Stimulated activated CD4-positive, alpha-beta T cell treated with anti-CD3 and anti-CD28 coated beads, Interleukin-12 subunit alpha, Interleukin-12 subunit beta, amount 100 ng/mL, for 24 hours (primary cell): ENCODE measurements at places on chromosomes 13 and 19.

- no peak for DNase-seq
Measured at GRCh38 chr19:50460161-50460765, 16.0 kb upstream of the EMC10 start.

DNA sequence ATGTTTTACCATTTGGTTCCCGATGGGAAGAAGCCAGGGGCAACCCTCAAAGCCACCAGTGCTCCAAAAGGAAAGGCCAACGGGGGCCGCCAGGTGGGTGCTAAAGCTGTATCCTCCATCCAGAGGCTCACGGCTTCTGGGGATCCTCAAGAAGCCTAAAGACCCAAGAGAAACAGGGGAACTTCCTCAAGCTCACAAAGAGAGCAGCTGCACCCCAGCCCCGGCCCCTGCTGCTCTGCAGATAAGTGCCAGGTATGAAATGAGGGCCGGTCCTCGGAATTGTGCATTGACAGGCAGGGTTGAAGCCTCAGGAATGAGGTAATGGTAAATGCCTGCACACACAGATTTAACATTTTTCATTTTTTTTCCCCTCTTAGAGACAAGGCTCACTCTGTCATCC is 8.0 kb upstream of the POP4 start:
- DNase-seq: no peak

DNA sequence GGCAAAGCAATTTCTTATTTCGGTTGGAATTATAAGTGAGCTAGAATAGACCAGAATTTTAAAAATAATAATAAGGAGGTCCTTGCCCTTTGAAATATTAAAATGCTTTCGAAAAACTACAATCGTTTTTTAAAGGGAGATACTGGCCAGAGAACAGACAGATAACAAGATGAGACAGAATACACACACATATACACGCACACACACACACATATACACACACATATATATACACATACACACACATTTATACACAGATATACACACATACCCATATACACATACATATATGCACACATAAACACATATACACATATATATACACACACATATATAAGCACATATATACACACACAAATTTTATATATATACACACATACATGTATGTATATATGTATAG is 175.3 kb upstream of the MIR17HG start:
- no peak for DNase-seq

GRCh38 chr19:18594824-18595373 is 6.3 kb downstream of the REX1BD start:
- DNase-seq: no peak

GRCh38 chr13:54387625-54388024 is 1359.0 kb downstream of the OLFM4 start:
- no peak for DNase-seq

DNA sequence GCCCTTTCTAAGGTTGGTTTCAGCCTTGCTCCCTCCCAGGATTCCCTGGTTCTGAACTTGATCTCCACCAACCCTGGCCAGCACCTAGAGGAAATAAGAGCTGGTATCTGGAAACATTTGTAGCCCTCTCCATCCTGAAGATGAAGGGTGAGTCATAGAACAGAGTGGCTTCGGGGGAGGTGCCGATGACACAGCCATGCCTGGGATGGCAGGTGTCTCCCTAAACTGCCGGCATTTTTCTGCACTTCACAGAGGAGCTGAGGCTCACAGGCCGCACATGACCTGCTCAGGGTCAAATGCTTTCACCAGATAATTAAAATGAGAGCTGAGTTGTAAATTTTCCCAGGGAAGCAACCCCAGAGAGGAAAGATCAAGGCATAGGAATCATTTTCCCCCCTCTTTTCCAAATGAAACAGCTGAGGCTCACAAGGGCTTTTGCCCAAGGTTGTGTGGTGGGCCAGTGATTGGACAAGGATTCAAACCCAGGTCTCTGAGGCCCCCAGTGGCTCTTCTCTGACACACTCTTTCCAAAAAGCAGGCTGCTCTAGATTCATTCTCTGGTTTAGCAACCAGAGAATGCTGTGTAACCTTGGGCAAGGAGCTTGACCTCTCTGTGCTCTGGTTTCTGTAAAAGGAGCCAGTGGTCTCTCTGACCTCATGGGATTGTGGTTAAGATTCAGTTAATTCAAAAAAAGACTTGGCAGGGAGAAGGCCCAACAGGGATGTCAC is 1.2 kb upstream of the SLC25A42 start:
- DNase-seq: no peak

DNA sequence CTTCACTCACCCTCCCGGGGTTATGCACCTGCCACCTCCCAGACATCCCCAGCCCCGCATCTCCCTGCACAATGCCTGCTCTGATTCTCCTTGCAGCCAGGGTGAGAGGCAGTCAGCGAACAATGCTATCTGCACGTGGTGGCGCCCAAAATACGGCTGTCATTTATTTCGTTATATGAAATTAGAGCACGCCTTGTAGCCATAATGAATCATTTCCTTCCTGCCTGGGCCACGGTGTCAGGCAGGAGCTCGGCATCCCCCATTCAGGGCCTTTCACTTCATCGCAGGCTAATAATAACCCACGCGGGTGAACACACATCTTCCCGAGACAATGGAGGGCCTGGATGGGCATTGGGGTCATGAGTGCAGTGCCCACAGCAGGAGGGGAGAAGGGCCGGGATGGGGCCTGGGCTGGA is 143.8 kb upstream of the ZNF507 start:
- DNase-seq: no peak

- no peak for DNase-seq
Measured at GRCh38 chr19:18093439-18094161, 4.0 kb upstream of the MAST3 start.

GRCh38 chr13:98847780-98848179 is 95.3 kb upstream of the SLC15A1 start:
- no peak for DNase-seq

DNA sequence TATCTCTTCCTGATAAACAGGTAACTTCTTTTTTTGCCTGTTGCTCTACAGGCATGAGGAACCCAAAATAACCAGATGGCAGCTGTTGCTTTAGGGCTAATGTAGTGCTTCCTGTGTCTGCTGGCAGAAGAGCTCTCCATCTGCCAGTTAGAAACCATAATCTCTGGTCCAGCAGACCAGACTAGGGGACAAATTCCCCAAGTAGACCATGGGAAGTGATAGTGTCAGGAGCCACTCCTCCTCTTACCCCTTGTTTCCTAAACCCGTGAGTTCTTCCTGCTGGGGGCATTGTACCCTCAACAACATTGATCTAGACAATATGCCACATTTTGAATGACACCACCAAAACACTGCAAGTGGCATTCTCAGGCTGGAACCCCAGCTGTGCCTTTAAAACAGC is 135.9 kb downstream of the DLEU7 start:
- DNase-seq: no peak

GRCh38 chr19:10566658-10567410 is 1.0 kb upstream of the KRI1 start:
- DNase-seq: no peak

GRCh38 chr19:52891336-52891735 is 6.1 kb downstream of the ZNF320 start:
- no peak for DNase-seq

- DNase-seq: no peak
Measured at GRCh38 chr13:73607489-73608156, 526.6 kb downstream of the KLF12 start.

DNA sequence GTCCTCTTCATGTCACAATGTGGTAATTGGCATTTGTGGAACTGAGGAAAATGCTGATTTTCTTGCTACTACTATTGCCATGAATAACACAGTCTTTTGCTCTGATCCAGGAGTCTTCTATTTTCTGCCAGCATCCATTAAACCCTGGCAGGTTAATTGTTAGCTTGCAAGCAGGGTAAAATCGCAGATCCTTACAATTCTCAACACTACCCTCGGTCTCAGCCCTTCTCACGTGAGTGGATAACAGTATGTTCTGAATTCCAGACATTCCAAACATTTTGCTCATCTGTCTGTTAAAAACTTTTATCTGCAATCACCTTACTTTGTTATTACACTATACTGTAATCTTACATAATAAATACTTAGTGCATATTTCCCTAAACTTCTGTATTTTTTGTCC is 251.3 kb upstream of the ATXN8OS start:
- DNase-seq: no peak

GRCh38 chr13:109833940-109834339 is 47.6 kb upstream of the IRS2 start:
- no peak for DNase-seq

- no peak for DNase-seq
Measured at GRCh38 chr13:69264362-69265334, 843.0 kb upstream of the ATXN8OS start.

GRCh38 chr19:3096267-3096901 is 2.2 kb downstream of the GNA11 start:
- DNase-seq: no peak

GRCh38 chr19:38658462-38659306 is 11.2 kb downstream of the ACTN4 start:
- DNase-seq: no peak

DNA sequence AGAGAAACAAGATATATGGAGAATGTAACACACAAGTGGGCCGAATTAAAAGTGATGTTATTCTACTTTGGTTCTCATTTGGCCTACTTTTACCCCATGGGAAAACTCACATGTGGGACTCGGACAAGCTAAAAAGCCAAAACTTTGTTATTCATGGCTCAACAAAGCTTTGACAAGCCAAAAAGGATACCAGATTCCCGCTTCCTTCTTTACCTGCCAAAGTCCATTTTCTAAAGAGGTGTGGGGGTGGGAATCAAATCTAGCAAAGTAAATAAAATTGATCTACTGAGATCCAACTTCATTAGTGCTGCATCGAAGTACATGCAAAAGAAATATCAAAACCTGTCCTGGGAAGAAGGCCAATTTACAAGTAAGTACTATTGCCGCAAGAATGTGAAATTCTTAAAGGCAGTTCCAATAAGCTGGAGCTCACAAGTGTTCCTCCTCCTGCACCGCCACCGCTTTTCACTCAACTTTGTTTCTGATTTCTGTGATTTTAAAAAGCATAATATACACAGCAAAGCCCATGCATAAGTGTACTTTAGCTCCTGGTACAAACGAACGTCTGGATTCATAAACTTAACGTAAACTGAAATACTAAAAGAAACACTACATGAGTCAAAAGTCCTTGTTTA is 1.1 kb downstream of the LNX2 start:
- DNase-seq: no peak

- no peak for DNase-seq
Measured at GRCh38 chr13:69683921-69684686, 423.5 kb upstream of the ATXN8OS start.

DNA sequence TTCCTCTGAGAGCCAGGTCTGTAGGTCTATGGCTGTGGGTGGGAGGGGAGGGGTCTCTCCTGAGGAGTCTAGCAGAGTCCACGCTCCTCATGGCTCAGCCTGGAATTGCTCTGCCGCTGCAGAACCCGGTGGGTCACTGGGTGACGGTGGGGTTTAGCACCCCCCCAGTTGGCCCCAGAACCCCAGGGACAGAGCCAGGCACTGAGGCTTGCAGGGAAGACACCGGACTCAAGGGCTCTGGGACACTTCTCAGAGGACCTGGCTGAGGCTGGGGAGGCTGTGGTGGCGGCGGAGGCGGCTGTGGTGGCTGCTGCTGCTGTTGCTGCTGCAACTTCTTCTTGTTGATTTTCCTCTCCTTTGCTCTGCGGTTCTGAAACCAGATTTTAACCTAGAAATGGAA is 6.1 kb downstream of the CDX2 start:
- no peak for DNase-seq

GRCh38 chr13:31036731-31037695 is 104.6 kb downstream of the TEX26 start:
- no peak for DNase-seq

- DNase-seq: no peak
Measured at GRCh38 chr19:6593651-6594416, 2.9 kb upstream of the CD70 start.

DNA sequence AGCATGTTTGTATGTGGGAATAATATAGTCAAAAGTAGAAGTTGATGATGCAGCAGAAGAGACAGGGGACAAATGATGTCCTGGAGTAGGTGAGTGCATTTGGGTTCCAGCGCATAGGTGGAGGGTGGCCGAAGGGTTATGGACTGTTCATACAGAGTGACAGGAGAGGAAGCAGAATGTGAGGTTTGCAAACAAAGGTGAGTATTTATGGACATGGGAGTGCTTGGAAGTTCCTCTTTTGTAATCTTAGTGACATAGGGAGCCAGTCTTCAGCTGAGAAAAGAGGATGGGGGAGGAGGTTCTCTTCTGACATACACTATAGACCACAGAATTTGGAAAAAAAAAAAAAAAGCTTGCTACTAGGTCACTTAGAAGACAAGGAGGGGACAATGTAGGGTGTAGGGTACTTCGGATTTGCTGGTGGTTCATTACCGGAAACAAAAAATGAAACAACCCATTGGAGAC is 331.6 kb downstream of the DLEU7 start:
- no peak for DNase-seq

DNA sequence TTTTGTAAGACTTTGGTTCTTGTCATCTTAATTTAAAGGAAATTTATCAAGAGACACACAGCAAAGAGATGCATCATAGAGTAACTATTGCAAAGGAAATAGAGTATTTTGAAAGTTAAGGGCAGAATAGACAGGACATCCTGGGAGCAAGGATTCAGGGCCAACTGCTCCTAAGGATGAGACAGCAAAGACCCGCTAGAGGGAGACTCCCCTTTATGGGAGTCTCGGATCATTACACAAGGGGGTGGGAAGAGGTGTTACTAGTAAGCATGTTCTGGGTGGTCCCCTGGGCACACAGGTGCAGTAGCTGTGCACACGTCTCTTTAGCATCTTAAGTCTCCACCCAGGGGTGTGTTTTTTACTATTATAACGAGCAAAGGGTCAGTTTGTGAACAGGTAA is 9.6 kb downstream of the ZSCAN5C start:
- DNase-seq: no peak

GRCh38 chr13:48334534-48335127 is 31.1 kb downstream of the RB1 start:
- DNase-seq: no peak

GRCh38 chr13:95728957-95729356 is 52.0 kb downstream of the DNAJC3 start:
- no peak for DNase-seq

DNA sequence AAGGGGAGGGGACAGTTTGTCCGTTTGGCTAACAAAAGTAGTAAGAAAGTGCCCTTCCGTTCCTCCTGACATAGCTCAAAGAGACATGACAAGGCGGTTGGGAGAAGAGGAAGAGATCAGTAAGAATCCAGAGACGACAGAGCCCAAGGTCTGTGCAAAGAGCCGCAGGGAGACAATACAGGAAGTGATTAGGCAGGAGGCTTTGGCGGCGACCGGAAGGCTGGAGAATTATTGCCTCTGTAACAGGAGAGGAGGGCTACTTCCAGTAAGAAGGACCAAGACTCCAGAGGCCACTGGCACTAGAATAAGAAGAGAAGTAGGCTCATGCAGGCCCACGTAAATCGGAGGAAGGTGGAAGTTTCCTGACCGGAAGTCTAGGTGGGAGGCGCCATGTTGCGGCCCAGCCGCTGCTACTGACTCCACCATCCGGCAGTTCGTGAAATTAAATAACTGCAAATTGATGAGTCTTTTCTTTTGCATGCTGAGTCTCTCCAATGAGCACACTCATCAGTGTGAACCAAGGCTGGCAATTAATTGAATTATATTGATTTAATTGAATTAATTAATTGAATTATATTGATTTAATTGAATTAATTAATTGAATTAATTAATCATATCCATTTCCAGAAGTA is 9.9 kb downstream of the RFX2 start:
- peak; percentile 25 for DNase-seq
